Right hindlimb (tissue), 1 donor: ENCODE measurements at places on chromosomes 7 and 10.

- no peak for DNase-seq
These were observed 518.9 kb upstream of the CELF2 start for GRCh38 chr10:10498781-10499180.

DNA sequence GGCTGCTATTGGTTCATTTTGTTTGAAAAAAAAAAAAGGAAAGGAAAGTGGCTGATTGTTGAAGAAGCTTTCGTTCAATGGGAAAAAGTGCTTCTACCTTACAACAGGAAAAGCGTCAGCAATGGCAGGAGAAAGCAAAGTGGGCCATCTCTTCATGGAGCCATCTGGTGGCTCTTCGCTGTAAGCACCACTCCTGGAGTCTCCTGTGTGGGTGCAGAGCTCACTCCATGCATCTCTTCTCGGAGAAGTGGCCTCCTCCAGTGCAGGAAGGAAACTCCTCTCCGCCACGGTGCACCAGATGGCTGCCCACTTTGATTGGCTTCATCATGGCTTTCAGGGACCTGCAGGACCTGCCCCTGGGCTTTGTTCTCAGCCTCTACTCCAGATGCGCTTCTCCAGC, 250.9 kb downstream of the PTEN start:
- DNase-seq: no peak

DNA sequence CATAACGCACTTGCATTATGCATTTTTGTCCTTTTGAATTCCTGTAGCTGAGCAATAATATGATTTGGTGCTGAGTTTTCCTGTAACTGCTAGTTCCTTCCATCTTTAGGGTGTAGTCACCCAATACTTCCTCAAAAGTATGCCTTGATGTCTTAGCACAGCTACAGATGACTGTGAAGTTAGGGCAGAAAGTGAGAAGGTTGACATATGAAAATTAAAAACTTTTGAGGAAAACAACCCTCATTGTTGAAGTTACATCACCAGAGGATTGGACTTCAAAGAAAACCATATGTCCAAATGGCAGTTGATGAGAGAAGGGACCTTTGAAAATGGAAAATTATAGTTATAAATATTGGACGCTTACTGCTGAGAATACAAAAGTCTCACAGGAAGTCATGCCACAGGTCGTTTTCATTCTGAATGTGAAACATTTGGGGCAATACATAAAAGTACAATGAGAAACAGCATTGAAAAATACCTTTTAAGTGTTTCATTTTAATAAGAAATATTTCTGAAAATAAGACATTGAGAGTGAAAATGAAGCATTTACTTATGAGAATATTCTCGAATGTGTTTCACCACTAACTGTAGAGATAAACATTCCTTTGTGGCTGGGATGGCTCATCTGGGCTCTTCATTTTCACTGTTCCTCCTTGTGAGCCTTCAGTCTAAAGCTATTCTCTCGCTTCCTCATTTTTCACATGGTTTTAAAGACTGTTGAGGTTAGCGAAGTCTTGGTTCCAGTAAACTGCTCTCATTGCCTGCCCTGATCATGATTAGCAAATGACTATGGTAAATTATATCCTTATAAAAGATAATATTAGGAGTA, 61.4 kb upstream of the NME8 start:
- DNase-seq: no peak

- no peak for DNase-seq
These were observed 30.9 kb downstream of the MRPS33 start for GRCh38 chr7:140983802-140984201.

GRCh38 chr10:72712136-72712535, 20.2 kb downstream of the MCU start:
- DNase-seq: no peak
